ENCODE measurements at places on chromosomes 12 and 14.
A peak's percentile ranks its signal among the peaks of the same experiment; 100 is the strongest.

GRCh38 chr14:101634850-101635748 is 73.8 kb downstream of the DIO3 start:
- DNase-seq: no peak

GRCh38 chr12:87924149-87924548 is 105.1 kb downstream of the C12orf50 start:
- DNase-seq: no peak

- DNase-seq: peak; percentile 48
Observed at GRCh38 chr14:61553730-61554641, 141.3 kb upstream of the HIF1A start.

GRCh38 chr14:95500772-95501401 is 15.6 kb downstream of the SYNE3 start:
- DNase-seq: no peak

Measured in NCI-H69 (cell line).